ENCODE measurements at places on chromosomes 11 and 22.

DNA sequence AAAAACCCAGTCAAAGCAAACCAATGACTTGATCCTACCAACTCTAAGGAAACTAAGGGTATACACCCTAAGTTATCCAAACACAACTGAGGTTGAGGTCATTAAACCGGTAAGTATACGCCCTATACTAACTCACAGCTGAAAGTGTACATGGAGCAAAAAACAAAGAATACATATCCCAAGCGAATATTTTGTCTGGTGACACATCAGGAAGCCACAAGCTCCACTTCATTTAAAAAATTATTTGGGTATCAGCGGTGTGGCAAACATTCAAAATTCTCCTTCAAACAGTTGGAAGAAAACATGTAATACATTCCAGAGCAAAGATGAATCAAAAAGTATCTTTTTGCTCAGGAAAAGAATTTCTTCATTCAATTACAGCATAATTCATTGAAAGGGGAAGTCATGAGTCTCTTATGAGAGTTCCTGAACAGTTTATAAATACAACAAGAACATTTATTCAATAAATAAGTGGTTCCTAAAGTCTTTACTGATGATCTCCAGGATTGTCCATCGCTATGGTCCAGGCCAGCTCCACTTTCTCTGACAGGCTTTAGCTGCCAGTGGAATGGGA is 4.5 kb upstream of the JAML start:
- DNase-seq = no peak

DNA sequence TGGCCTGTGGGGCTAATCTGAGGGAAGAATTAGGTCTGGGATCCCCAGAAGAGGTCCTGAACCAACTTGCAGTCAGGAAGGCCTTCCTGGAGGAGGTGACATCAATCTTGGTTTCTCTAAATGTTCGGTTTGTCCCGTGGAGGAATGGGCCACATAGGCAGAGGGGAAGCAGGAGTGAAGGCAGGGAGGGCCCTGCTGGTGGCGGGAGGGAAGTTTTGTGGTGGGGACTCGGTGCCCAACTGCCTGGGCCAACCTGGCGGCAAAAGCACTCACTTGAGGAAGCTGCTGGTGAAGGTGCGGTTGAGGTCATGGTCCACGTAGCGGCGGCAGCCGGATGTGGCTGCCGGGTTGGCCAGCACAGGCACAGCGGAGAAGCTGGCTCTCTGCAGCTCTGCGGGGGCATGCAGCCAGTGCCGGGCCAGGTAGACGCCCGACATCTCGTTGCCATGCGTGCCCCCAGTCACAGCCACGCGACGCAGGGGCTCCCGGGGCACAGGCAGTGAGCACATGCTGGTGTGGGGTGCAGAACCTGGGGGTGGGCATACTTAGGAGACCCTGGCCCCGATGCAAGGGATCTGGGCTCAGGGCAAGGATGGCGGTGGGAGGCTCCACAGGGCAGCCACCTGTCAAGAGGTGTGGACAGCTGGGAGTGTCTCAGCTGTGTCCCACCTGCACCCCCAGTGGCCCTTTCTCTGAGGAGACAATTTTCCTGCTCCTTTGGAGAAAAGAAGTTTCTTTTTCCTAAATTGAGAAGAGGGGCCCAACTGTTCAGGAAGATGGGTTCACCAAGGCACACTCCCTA is 3.8 kb downstream of the ACY3 start:
- no peak for DNase-seq

DNA sequence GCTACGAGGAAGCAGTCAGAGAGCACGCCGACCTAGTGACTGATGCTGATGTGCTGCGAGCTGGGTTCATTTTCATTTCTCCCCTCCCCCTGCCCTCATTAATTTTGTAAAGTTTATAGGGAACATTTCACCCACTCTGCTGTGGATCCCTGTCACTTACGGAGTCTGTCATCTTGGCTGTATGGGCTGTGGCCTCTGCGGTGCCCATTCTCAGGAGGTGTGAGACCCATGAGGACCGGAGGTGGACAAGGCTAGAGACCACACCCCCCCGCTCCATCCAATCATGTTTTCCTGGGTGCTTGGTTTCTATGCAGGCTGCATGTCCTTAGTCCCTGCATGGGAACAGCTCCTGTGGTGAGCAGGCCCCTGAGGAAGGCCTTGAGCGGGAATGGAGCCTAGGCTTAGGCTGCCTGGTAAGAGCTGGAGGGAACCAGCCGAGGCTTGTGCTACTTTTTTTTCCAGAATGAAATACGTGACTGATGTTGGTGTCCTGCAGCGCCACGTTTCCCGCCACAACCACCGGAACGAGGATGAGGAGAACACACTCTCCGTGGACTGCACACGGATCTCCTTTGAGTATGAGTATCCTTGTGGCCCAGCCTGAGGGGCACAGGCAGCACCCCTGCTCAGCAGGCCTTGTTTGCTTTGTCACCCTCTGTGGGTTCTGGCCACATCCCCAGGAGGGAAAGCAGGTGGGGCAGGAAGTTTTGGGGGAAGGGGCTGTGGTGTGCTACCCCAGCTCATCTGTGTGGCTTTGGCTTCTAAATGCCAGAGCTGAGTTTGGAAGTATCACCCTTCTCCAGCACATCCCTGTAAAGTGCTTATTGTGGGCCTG is 19.1 kb downstream of the CLDN5 start:
- no peak for DNase-seq

- no peak for DNase-seq
These were observed at the start of gene MMP27 for GRCh38 chr11:102705626-102706025. Gene MMP27, minus strand, starts transcription at chr11:102705769. Its CDS starts 55 bp downstream, at chr11:102705714.

DNA sequence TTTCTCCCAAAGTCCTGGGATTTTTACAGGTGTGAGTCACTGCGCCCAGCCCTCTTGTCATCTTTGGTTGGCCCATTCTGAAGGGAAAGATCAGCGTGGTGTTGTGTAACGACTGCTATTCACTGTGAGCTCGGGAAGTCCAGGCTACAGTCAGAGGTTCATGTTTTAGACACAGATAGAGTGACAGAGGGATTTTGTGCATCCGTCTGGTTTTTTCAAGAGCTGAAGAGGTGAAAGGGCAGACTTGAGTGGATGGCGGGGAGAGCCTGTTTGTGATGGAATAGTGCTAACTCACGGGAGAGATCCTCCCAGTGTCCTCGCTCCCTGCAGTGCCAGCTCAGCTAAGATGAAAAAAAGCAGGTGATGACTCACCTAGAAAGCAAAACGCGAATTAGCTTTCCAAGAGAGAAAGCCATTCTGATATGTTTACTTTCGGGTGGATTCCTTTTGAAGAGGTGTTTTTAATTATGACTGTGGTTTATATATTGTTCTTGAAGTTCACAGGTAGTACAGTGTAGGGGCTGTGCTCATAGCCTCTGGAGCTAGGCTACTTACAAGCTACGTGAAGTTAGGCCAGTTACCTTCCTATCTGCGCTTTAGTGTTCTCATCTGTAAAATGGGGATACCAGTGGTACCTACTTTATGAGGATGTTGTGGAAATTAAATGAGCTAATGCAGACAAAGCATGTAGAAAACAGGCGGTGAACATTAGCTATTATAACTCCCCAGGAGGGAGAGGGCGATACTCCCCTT is 67.2 kb downstream of the C11orf91 start:
- DNase-seq = no peak
